ENCODE measurements at places on chromosomes 3 and 15.
A peak's percentile ranks its signal among the peaks of the same experiment; 100 is the strongest.

DNA sequence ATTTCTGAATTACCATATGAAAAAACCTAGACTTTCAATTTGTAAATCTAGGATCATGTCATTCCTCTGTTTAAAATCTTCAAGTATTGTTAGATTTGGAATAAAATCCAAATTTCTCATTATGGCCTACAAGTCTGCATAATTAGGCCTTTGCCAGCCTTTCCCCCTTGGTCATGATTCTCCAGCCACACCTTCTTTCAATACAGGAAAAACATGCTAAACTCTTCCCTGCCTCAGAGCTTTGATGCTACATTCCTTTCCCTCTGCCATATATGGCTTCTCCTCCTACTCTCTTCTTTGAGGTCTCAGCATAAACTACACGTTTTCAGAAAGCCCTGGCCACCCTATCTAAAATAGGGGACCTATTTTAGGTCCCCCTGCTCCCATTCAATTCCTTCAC, 48.5 kb downstream of the TM6SF1 start:
- DNase-seq, result no peak

DNA sequence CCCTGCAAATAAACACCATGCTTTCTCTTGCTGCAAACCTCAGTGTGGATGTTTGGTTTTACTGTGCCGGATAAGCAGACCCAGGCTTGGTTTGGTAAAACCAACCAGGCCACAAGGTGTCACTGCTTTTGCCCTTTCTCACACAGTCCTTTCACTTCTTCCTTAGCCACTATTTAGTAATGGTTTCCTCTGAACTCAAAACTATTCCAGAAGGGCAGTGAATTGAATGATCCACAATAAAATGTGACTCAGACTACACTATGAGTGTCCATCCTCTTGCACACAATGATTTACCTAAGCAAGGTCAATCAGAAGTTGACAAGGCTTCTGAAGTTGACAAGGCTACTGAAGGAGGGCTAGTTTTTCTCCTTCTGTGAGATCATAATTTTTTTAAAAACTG, 552.4 kb upstream of the CCDC54 start:
- DNase-seq, result peak; percentile 69

GRCh38 chr15:85006655-85007054, 25.0 kb downstream of the PDE8A start:
- DNase-seq, result no peak

- peak; percentile 9 for DNase-seq
These were observed 1.4 kb downstream of the VHL start for GRCh38 chr3:10142707-10143560.

- no peak for DNase-seq
These were observed 137.4 kb downstream of the GAP43 start for GRCh38 chr3:115760716-115761115.

DNA sequence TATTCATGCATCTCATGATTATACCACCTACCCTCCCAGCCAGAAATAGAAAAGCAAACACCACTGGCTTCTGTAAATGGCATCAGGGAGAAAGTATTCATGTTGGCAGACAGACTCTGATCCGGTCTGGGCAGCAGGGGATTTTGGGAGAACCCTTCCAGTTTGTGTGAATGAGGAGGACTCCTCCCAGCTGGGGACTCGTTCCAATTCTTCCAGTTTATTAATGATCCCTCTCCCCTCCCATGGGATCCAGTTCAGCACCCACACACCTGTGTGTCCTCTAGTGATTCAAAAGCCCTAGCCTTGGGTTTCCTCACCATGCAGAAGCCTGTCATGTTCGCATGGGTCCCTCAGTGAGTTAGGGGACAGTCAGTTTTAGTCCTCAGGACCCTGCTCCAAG, 110.9 kb downstream of the IQSEC1 start:
- DNase-seq, result no peak

Data from ELR (cell line).